ENCODE measurements at places on chromosomes 1 and 21.

- no peak for DNase-seq
Measured at GRCh38 chr1:247402120-247402675, 13.8 kb upstream of the NLRP3 start.

DNA sequence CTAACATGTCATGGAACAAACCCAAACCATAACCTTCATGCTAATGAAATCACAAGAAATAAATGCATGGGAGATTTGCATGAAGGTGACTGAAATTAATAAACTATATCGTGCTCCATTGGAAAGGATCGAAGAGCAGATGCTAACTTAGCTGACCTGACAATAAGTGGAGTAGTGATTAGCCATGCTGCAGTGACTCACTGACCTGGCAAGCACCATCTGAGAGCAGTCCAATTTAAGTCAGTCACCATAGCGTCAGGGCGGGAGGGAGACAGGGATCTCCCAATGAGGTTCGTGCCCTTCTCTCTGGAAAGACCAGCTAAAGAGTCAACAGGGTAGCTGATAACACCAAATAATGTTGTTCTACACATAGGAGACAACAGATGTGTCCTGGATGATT is 21.5 kb downstream of the OLIG2 start:
- no peak for DNase-seq

- DNase-seq, result no peak
Measured at GRCh38 chr1:202968351-202968750, 1.3 kb upstream of the CYB5R1 start.

DNA sequence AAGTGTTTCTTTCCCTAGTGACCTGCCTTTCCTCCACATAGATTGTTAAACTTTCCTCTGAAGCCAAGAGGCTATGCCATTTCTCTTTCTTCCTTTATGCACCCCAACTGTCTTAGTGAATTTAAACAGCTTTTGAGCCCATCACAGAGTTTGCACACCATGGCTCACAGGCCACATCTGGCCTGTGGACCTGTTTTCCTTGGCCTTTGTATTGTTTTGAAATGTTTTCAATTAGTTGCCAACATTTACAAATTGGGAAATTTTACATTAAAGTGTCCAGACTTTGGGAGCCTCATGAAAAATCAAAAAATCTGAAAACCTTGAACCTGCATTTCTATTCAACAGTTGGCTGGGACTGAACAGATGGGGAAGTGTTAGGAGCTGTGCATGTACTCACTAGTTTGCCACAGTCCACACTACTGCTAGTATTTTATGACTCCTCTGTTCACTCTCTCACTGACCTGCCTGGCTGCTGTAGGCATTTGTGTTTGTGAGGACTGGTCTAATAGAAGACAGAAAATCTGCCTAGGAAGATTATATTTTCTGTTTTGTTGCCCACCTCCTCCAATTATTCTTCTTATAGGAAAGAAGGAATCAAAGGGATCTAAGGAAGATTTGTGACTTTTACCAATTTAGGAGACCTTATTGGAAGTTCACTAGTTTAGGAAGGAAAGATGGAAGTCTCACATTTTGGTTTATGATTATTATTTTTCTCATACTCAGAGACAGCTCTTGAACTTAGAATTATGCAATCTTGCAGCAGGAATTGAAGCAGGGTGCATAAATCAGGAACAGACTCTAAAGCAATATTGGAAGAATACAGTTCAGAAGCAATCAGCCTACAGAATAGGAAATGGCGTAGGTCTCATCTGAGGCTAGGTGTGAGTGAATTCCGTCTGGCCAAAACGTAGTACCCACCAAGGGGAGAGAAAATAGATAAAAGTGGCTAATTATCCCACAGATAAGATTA is 134.7 kb downstream of the HLX start:
- no peak for DNase-seq

- DNase-seq, result no peak
Measured at GRCh38 chr1:107889524-107889923, 75.5 kb downstream of the VAV3 start.

GRCh38 chr1:73472810-73473209 is 725.2 kb downstream of the LRRIQ3 start:
- no peak for DNase-seq

GRCh38 chr1:201553496-201554189 is 14.7 kb downstream of the NAV1 start:
- no peak for DNase-seq

GRCh38 chr1:7770997-7771822 is at the start of gene VAMP3:
Gene VAMP3, plus strand, starts transcription at chr1:7771296. Its CDS starts 88 bp downstream, at chr1:7771384.
- peak; percentile 45 for DNase-seq

- DNase-seq, result no peak
Measured at GRCh38 chr1:2865571-2866421, 64.3 kb upstream of the TTC34 start.

DNA sequence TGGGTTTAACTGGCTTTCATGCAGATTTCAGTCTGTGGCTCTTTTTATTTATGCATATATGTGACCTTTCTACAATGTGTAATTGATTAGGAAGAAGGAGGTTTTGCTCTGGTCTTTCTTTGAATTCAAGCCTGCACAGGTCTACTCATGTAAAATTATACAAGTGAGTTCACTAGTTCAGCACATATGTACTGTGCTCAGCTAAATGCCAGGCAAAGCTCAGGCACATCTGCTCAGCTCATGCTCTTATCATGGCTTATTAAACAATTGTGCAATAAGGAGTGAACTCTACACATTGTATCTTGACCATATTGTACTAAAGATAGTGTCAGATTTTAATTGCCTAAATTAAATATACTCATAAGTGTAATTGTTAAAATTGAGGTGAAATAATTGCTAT is 378.4 kb downstream of the ADGRL2 start:
- no peak for DNase-seq

GRCh38 chr1:165345502-165345901 is 11.0 kb downstream of the LMX1A start:
- no peak for DNase-seq

DNA sequence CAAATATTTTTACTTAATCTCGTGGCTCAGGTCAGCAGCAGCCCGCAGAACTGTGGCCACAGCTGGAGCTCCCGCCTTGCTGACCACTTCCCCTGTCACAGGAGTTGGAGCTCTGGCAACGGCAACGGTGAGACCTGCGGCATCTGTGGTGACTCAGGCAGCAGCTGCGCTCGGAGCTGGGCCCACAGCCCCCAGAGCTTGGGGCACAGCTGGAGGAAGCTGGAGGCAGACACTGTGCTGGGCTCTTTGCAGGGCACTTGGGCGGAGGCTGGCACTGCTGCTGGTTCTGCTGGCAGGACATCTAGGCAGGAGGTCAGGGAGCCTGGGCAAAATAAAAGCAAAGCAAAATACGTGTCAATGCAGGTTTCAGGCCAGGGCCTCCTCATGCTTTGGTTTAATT is at the start of gene LCE3A:
LCE3A (minus strand) TSS at position 301 of the 400 bp plus-strand sequence; CDS start at position 301, 0 bp downstream.
- DNase-seq, result no peak

GRCh38 chr1:7583291-7584096 is 187.6 kb upstream of the VAMP3 start:
- DNase-seq, result no peak

GRCh38 chr1:43671193-43671592 is 21.2 kb downstream of the KDM4A start:
- no peak for DNase-seq

GRCh38 chr1:203275656-203276272 is 29.6 kb upstream of the BTG2 start:
- DNase-seq, result no peak

DNA sequence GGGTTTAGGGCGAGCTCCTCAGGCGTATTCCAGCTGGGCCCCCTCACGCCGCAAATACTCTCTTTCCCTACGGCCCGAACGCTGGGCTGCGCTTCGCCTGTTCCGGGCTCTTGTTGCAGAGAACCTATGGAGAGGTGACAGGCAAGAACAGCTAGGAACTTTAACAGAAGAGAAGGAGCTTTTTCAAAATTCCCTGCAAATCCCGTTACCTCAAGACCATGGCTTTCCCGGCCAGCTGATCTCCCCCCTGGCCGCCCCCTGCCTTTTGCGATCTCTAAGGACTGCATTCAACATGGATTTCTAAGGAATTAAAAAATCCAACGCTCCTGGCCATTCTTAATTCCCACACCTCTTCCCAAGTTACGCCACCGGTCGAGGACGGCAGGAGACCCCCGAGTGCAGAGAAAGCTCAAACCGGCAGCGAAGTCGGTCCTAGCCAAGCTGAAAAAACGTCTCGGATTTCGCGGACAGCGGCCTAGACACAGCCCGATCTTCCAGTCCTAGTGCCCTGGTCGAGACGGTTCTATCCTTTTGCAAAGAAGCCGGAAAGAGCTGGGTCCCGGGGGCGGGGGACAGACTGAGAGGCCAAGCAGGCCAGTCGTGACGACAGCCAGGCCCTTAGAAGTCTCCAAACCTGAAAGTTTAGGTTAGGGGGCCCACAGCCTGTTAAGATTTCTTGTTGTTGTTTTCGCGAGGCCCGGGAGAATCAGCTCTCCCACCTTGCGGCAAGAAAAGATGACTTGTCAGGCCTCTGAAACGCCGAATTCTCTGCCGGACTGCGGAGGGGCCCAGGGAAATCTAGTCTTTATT is 1.1 kb upstream of the TBX15 start:
- no peak for DNase-seq

- DNase-seq, result peak; percentile 70
Measured at GRCh38 chr1:155167166-155168104, 5.7 kb downstream of the KRTCAP2 start.

DNA sequence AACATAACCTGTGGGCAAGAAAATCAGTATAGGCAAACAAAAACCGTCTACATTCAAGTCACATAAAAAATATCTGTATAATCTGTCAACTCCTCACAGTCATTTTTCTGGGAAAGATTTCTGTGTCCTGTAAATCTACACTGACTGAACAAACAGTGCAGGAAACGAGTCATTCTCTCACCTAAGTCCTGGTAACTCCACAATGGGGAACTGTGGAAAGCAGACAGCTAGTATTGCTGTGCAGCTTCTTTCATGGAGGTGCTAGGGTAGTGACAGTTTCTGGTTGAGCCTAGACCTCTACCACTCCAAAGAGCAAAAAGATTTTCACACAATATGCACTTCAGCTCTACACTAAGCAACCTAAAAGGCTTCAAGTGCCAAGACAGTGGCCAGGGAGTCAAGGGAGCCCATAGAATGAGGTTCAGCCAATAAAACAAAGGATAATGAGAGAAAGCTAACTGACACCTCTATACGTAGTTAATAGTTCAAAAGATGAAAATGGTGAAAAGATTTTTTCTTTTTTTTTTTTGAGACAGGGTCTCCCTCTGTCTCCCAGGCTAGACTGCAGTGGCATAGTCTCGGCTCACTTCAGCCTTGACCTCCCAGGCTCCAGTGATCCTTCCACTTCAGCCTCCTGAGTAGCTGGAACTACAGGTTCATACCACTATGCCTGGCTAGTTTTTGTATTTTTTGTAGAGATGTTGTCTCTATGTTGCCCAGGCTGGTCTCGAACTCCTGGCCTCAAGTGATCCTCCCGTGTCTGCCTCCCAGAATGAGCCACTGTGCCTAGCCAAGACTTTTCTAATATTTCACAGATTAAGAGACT is 5.5 kb downstream of the PTP4A2 start:
- no peak for DNase-seq

DNA sequence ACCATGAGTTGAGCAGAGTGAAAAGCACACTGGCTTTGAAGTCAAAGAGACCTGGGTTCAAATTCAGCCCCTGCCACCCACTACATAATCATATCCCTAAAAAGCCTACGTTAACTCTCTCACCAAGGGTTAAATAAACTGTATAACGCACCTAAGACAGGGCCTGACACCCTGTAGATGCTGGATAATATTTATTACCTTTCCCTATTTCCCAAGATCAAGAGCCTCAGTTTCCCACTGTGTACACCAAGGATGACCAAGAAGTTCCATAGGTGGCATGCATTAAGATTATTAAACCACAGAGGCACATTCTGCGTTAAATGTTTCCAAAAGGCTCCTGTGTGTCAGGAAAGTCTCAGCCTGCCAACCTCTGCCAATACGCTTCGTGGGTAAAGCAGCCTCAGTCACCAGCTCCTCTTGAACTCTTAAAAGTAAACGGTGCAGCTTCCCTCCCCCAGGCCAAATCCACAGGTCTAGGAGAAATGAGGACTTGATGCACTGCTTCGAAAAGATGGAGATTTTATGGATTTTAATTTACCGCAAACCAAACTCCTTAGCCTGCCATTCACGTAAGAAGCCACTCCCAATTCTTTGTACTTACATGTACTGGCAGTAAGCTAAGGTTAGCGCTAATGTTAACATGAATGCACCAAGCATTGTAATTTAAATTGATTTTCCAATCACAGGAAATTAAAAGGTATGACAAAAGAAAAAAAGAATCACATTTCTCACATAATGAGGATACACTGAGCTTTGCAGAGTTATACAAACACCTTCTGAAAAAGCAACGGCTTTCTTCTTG is 2.6 kb downstream of the USP24 start:
- DNase-seq, result no peak

DNA sequence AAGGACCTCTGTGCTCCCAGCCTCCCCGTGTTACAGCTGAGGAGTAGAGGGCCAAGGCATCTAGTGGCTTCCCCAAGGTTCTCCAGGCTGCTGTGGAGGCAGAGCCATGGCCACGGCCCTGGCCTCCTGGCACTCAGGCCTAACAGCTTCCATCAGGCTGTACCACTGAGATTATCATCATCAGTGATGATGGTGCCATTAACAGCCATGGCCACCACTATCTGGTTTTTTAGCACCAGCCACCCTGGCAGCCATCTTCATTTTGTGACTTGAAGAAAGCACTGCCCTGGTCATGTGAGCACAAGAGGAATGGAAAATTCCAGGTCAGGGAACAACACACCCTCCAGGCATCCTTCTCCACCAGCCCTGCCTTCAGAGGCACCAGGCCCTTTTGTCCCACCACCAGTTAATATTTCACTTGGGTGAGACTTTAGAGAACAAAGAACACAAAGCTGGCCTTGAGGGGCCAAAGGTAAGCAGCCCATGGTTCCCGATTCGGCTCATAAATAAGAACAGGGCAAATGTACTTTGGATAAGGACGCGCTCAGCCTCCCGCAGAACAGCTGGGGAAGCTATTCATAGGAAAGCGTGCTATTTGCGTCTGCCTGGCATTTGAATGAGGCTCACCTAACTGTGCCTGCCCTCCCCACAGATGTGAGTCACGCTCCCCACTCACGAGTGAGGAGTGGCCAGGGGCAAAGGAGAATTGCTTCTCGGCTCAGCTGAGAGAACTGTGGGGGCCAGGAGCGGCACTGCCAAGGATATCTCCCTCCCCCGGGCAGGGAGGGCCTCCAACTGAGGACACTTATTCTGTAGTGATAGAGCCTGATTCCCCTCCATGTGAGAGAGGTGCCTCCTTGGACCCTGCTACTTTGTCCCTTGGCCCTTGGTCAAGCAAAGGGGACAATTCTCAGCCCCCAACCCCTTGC is 95.6 kb downstream of the CD58 start:
- DNase-seq, result no peak

- no peak for DNase-seq
Measured at GRCh38 chr1:3595949-3596348, 15.4 kb downstream of the MEGF6 start.

GRCh38 chr1:151196292-151196800 is 2.0 kb upstream of the PIP5K1A start:
- DNase-seq, result no peak
